ENCODE measurements at places on chromosomes 11 and 22.

- no peak for DNase-seq
These were observed 67.9 kb downstream of the YAP1 start for GRCh38 chr11:102177974-102178631.

GRCh38 chr22:26357813-26358212 lies 71.2 kb upstream of the ASPHD2 start:
- DNase-seq: no peak

DNA sequence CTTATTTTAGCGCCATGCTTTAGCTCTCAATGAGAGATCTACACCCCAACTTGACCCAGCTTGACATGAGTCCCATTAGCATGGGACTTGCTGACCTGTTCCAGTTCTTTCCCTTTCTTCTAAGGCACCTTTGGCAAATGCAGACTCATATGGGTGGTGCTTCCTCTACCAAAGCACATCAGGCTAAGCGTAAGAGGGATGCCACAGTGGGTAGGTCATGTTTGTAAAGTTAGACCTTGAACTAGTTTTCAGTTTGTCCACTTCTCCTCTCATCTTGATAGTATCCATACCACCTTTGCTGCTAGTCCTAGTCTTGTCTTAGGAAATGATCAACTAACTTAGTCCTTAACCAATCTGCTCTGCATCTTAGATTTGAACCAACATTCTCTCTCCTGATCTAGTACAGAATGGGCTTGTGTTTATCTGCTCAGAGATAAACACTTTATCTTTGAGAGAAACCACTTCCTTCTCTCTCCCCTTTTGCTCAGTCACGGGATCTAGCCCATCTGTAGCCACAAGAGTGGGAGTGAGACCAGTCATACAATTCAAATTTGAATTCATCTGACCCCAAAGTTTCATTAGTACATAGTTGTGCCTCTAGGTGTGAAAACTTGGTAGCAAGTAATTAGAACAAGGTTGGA lies 72.1 kb upstream of the CD44 start:
- no peak for DNase-seq

DNA sequence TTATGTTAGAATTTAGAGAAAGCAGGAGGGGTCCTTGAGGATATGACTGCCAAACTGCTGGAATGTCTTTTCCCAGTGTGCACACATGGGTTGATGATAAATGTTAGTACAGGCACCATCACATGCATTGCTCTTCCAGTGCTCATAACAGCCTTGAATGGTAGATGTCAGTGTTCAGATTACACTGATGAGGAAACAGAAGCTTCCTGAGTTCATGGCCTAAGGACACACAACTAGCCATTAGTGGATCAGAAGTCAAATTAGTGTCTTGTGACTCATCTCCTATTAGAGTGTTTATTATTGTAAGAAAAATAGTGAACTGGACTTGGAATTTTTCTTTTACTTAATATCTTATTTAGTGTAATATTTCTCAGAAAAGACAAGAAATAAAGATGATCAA lies 241.5 kb downstream of the DDX10 start:
- no peak for DNase-seq

DNA sequence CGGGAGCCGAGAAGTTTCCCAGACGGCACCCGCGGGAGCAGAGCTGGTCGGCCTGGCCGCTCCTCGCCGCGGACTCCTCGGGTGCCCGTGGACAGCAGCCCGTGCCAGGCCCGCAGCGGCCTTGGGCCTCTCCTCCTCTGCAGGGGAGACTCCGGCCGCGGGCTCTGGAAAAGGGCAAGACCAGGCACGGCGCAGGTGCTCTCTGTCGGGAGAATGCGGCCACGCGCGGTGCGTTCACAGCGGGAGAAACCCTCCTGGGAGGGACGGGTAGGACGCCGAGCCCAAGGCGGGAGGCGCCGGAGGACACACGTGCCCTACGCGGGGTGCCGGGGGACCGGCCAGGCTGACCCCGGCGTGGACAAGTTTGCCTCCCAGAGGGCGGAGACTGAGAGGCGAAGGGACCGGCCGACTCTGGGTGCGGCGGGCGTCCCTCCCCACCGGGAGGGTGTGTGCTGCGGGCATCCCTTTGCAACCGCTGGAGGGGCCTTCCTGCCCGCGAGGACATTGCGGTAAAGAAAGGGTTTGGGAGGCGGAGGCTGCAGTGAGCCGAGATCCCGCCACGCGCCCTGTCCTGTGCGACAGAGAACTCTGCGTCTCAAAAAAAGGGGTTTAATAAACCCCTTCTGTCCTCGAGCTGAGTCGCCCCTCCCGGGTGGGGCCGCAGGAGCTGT lies 2.3 kb downstream of the IFITM1 start:
- peak; percentile 71 for DNase-seq

DNA sequence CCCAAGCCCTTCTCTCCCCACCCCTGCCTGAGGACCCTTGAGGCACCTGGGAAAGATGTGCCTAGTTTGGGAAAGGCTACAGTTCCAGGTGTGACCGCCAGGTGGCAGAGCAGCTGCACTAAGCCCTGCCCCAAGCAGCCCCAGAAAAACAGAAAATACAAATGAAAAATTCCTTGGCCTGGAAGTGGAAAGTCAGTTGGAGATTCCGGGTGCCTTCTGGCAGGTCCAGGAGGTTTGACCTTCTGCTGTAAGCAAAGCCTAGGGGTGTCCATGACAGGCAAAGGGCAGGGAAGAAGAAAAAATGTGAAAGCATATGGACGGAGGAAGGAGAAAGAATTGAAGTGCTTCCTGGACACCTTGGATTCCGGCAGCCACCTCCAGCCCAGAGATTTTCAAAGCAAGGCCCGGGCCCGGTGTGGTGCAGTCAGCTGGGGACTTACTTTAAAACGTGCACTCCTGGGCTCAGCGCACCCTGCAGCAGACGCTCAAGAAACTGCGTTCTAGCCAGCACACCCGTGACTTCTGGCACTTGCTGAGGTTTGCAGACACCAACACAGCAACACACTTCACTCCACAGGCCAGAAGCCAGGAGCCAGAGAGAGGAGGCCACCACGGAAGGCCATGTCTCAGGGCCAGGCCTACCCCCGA lies 37.3 kb upstream of the SLC22A12 start:
- DNase-seq: no peak

DNA sequence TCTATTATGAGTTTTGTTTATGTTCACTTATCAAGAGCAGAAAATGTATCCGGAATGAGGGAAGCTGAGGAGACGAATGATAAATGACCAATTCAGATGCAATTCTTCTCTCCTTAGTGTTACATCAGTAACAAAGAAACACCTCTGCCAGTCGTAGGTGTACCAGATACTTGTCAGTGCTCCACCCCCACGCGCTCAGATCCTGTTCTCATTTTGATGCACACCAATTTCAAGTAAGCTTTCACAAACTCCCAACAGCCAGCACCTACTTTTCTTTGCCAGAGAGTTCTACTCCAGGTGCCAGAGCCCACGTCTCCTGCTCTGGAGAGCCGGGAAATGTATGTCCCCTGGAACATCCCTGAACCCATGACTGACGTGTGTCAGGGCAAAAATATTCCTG lies 43.7 kb downstream of the OR8B12 start:
- no peak for DNase-seq

- DNase-seq: no peak
These were observed 25.8 kb downstream of the RSPH14 start for GRCh38 chr22:23115825-23116494.

- no peak for DNase-seq
These were observed 38.3 kb upstream of the SHISAL1 start for GRCh38 chr22:44351037-44351436.

- no peak for DNase-seq
These were observed 453.7 kb downstream of the INSC start for GRCh38 chr11:15568440-15568839.

DNA sequence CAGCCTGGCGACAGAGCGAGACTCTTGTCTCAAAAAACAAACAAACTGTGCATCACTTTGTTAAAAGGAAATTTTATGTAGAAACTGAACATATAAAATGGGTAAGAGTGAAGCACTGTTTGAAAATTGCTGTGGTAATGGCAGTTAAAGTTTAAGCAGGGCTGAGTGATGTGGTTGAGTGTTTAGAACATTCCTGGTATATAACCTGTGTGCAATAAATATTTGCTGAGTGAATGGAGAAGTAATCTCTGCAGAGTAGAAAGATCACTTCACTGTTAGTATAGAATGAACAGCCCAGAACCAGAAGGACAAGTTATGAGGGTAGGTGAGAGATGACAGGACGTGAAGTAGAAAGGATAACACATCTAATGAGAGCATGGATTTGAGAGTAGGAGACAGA lies 27.3 kb downstream of the CECR2 start:
- no peak for DNase-seq

DNA sequence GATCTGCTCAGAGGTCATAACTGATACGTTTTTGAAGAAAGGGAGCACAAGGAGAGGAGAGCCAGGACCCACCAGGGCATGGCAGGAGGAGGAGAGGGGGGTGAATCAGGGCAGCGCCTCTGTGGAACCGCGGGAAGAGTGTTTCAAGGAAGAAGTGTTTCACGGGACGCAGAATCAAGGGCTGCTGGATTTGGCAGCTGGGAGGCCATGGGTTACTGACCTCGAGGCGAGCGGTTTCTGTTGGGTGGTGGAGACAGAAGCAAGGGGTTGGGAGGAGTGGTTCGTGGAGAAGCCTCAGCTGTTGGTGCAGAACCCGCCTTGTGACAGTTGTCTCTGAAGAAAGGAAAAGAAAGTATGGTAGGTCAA lies 13.1 kb downstream of the VPS26B start:
- DNase-seq: no peak

GRCh38 chr11:25733777-25734176 lies 598.2 kb upstream of the ANO3 start:
- DNase-seq: no peak

DNA sequence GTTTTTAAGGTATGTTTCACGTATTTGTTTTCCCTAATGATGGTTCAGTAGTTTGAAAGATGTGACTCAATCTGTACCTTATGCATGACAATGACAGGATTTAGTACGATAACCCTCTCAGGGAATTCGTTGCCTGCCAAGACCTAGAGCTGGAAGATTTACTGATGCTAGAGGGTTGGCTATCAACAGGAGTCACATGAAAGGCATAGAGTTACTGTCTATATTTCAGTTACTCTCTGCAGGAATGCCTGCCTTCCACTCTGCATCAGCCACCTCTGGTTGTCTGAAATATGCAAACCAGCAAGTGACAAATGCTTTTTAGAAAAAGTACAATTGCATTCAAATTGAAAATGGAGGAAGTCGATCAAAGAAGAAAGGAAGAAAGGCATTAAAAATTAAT lies 276.3 kb upstream of the RAG2 start:
- no peak for DNase-seq

DNA sequence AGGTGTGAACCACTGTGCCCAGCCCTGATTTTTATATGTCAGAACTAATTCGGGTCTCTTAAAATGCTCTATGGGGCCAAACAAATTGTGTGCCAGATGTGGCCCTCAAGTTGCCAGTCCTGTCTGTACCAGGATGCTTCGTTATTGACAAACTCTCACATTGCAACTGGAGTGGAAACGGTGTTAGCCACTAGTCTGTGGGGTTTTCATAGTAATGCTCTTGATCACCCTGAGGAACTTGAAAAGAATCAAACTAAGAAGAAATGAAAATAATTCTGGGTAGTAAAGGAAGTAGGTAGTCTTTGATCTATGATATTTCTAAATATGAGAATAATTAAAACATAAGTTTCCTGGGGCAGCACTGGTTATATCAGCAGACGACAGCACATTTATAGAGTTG lies 67.3 kb upstream of the ADSL start:
- DNase-seq: no peak
